Mesothelial cell of epicardium (in vitro differentiated cells): ENCODE measurements at places on chromosomes 2 and 18. TPM values are rescaled to one million over a fixed set of nuclear protein-coding genes. Genes with fewer than 3 reads are reported as not detected.

- DNase-seq: no peak
These were observed 145.5 kb upstream of the PELI1 start for GRCh38 chr2:64289737-64290136.

GRCh38 chr2:8309131-8309530 is 372.7 kb upstream of the ID2 start:
- no peak for DNase-seq

DNA sequence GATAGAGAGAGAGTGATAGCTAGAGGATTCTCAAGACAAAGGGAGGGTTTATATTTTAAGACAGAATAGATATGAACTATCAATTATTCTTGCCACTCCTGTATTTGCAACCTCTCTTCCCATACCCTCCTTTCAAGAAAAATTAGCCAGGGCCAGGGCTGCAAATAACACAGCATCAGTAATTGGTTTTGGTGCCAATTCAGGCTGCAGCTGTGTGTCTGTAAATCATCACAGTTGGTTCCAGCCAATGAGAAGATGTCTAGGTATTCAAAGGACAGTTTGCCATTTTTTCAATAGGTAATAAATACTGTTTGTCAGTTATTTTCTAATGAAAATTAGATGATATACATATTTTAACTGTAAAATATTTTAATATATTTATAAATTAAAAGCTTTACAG is 73.5 kb downstream of the WDPCP start:
- no peak for DNase-seq

DNA sequence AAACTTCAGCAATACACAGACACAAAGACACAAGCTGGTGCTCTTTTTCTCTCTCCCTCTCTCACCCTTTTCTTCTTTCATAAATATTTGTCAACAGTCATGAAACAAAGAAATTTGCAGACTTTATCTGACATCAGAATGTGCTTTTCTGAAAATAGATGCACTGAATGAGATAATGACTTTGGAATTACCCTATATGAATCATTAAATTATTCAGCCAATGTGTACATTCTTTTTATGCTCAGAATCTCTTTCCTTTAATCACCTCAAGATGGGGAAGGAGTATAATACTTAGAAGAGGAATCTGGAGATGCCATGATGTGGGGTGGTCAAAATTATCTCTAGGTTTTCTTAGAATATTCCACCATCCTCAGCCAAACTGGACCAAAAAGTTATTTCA is 289.9 kb downstream of the LRRTM1 start:
- no peak for DNase-seq

MALT1 gene
- total RNA-seq: 24.3 to 25.8 TPM (median 25.3 TPM) in 3 replicates

DNA sequence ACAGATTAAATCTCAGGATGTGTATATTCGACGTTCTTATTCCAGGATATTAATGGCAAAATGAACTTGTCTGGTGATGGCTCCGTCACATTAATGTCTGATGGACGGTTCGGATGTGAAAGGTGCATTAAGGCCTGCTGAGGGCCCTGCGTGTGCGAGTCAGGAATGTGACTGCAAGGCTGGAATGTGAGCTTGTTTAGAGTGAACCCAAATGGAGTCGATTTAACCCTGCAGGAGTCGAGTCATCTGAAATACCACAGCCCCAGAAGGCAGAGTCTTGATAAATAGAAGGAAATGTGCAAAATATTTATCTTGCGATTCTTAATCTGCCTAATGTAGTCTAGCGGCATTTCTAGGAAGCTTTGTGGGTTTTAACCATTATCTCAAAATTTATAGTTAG is 44.3 kb downstream of the RDH14 start:
- no peak for DNase-seq

IL36RN gene
- 0.84 to 1.1 TPM (median 0.85 TPM) in 3 replicates for total RNA-seq

DNA sequence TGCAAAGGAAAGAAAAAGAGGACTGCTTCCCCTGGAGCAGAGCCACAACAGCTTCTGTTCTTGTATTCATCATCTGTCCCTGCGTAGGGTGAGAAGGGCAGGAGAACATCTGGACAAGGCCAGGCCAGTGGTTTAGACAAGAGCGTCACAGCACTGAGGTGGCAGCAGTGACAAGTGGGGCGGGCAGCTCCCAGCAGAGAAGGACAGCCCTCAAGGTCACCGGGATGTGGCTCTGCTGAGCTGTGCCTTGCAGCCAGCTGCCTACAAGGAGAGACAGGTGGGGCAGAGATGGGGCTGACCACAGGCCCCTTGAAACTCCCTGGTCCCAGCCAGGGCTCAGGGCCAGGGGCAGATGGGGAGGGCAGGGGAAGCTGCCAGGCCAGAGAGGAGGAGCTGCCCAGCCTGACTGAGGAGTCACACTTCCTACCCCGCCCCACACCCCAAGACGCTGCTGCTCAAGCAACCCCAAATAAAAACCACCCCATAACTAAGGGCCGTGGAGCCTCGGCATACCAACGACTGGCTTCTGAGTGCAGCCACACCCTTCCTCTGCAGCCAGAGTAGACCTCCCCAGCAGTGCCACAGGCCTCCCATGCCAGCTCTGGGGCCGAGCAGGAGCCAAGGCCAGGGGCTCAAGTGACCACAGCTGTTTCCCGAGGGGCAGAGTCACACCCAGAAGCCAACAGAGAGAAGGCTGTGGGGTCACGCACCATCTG is 5.4 kb downstream of the RAB11FIP5 start:
- DNase-seq: no peak
